ENCODE measurements at places on chromosomes 3 and 15.

DNA sequence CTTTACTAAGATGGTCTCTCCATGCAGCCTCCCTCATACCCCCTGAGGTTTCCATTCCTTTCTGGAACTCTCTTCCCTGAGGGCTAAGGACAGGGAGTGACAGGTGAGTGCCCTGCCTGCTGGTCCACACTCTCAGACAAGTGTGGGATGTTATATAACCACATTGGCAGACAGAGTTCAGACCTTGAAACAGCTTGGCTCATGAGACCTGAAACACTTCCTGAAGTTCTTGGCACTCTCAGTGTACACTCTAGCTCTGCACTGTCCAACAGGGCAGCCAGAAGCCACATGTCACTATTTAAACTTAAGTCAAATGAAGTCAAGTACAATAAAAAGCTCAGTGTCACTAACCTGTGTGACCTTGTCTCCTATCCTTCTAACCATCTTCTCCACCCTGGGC is 188.5 kb downstream of the ZNF621 start:
- DNase-seq = no peak

DNA sequence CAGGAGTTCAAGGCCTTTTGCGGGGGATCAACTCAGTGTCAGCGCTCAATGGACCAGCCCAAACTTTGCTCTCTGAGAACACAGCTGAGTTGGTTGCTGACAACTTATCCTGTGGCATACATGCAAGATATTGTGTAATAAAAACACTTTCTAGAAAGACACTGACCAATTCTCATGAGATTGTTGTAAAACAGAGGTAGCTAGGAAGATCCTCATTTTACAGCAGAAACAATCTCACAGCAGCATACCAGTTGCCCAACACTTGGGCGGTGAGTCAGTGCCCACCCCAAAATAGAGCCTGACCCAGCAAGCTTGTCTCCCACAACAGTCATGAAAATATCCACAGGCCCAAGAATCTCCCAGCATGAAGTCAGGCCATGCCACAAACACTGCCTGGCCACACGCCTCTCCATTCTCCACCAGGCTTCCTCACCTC is 18.2 kb downstream of the KLHL6 start:
- peak; percentile 48 for DNase-seq

DNA sequence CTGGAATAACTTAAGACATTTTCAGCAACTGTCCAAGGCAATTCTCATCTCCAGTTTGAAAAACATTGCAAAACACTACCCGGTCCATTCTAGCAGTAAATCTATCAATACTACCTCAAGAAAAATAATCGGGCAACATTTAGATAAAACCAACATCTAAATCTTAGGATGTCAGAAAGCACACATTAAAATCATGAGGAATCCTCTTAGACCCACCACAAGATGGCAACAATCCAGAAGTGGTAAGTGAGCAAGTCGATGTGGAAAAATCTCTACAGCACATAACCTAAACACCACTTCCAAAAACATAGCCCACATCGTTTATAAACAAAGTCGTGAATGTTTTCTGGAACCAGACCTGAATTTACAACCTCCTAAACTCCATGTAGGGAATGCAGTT is 5.7 kb downstream of the PLCH1 start:
- DNase-seq = peak; percentile 14

- DNase-seq = no peak
Measured at GRCh38 chr3:49554633-49555265, 472 bp downstream of the BSN start.

DNA sequence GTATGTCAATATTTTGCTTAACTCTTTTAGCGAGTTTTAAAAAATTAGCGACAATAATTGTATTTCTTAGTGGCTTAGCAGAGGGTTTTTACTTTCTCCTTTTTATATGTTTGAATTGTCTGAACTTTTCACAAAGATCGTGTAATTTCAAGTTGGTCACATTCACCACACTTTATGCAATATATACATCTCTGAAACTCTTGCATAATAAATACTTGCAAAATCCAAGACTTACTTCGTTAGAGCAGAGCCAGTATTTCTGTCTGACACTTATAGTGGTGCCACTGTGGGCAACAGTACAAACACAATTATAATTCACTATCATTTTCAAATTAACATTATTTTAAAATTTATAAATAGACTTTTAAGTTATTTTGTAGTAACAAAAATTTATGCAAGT is 62.0 kb downstream of the SUCNR1 start:
- no peak for DNase-seq
